MV-4-11 (cell line): ENCODE measurements at places on chromosomes 11 and 22.

DNA sequence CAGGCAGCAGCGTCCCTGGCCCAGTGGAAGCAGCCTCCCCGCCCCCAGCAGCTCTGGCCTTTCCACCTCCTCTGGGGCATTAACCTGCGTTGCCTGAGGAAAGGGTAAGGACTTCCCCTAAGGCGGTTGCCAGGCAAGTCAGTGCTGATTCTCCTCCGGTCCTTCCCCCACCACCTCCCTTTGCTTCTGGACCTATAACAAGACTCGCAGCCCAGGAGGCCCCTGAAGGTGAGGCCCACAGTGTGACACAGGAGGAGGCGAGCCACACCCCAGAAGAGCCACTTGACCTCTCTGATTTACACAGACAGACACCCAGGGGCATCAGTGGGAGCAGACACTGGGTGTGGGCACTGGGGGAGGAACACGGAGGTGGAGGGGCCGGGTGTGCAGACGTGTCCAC is 35.4 kb downstream of the ASCL2 start:
- no peak for DNase-seq

DNA sequence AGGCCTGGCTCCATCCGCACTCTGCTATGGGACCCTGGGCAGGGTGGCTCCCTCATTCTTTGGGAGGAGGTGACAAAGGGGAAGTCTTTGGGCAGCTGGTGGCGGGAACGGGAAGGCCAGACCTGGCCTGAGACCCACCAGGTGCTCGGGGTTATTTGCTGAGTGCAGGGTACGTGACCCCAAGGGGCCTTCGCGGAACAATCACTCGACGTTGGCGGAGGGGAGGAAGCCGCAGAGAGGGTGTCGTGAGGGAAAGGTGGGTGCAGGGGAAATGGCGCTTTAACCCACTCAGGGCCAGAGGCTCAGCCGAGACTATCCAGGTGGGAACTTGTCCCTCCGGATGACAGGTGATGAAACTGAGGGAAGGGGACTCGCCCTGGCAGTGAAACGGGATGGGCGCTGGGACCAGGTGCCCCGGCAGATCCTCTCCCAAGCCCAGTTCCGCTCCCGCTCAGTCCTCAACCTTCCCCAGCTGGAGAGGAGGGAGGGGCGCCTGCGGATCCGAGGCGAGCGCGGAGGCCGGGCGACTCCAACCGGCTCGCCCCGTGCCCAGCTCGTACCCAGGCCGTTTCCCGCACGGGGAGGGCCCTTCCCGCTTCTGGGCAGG is 911 bp downstream of the A4GALT start:
- no peak for DNase-seq

- DNase-seq = no peak
Measured at GRCh38 chr22:31079095-31079642, 1.9 kb upstream of the SMTN start.

DNA sequence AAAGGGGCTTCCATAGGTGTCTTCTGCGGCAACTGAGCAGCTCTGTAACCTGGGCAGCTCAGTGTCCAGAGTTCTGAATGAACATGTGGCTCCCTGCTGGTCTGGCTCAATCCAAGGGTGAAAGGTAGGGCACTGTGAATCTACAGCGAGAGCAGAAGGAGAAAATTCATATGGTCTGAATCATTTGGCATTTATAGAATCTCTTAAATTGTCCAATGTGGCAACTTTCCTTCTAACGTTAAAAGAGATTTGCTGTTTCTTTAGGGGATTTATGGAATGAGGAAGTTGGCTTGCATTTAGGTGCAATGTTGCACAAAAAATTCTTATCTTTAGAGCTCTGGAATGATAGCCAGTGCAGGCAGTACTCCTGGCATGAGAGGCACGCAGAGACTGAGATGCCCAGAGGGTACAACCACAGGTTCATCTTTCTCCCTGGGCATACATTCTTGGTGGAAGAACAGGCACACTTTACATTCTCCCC is 17.0 kb downstream of the ATXN10 start:
- peak; percentile 73 for DNase-seq

GRCh38 chr11:66186470-66186869 is 82.0 kb upstream of the RAB1B start:
- no peak for DNase-seq

DNA sequence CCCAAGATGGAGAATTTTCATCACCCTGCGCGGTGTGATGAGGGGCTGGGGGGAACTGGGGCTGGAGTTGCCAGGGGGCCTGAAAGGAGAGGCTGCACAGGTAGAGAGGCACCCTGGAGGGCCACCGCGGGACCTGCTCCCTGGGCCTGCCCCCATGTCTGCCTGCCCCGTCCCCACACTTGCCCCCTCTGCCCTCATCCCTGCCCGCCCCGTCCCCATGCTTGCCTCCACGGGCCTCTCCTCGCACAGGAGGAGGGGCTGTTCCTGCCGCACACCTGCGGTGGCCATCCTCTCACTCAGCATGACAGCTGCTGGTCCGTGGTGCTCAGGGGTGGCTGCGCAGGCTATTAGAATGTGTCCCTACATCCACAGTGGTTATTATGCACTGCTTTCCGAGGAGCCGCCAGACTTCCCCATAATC is 43.5 kb downstream of the LINC01488 start:
- no peak for DNase-seq

GRCh38 chr22:39498368-39498767 is 3.7 kb upstream of the MIEF1 start:
- no peak for DNase-seq

GRCh38 chr11:5596607-5597201 is at the start of gene TRIM6:
TSS of gene TRIM6 (plus strand) at chr11:5596637. CDS start at chr11:5596898, 261 bp downstream.
- DNase-seq = peak; percentile 34

GRCh38 chr11:132439711-132440255 is 1069.4 kb downstream of the NTM start:
- DNase-seq = no peak

DNA sequence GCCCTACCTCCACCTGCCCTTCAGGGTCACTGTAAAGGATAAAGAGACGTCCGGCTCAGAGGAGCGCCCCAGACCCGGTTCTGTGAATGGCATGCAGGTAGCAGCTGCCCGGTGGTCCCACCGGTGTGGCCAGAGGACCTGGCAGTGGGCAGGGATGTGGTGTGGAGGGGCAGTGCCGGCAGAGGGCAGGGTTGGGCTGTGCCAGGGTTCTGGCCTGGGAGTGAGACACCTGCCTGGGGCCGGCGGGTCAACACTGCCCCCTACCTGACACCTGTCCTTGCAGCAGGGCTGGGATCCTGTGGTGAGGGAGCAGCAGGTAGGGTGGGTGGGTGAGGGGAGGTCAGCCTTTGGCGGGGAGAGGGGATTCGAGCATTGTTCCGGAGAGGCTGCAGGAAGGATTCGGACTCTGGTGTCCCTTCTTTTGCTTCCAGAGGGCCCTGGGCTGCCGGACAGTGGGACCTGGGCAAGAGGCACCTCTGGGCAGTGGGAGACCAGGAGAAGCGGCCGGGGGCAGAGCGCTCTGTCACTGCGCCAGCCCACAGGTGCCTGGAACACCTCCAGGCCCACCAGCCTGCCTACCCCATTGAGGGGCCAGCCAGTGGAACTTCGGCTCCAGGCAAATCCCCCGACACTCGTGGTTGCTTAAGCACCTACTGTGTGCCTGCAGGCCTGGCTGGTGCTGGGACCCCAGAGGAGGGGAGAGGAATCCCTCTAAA is 1.6 kb upstream of the PHLDA2 start:
- DNase-seq = peak; percentile 38

DNA sequence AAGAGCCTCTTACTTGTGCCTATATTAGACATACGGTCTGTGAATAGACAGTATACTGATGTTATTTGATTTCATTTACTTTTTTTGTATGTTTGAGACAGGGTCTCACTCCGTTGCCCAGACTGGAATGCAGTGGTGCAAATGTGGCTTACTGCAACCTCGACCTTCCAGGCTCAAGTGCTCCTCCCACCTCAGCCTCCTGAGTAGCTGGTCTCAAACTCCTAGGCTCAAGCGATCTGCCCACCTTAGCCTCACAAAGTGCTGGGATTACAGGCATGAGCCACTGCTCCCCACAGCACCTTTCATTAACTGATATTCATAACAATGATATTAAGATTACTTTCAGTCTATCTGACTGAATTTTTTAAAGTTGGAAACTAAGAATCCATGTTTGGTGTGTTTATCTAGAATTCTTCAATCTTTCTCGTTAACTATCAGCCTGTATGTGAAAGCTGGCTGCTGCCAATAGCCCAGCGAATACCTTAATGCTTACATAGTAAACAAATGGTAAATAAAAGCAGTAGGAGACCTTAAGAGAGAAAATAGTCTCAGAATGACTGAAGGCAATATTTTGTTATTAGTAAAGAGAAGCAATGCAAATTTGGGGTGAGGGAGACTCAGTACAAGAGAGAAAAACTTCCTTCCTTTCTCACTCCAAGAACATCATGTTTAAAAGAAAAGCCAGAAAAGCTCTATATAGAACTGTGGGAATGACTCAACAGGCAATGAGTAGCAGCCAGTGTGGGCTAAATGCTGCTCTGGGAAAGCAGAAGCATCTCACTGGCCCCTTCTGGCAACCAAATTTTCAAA is 101.9 kb downstream of the MRTFA start:
- peak; percentile 86 for DNase-seq
